Activated T-cell treated with anti-CD3 and anti-CD28 coated beads for 24 hours (primary cell): ENCODE measurements at places on chromosomes 16 and 17.

- DNase-seq: no peak
Measured at GRCh38 chr16:75306099-75306762, 54.8 kb upstream of the BCAR1 start.

- DNase-seq: no peak
Measured at GRCh38 chr16:57977418-57978069, 6.6 kb upstream of the CNGB1 start.

DNA sequence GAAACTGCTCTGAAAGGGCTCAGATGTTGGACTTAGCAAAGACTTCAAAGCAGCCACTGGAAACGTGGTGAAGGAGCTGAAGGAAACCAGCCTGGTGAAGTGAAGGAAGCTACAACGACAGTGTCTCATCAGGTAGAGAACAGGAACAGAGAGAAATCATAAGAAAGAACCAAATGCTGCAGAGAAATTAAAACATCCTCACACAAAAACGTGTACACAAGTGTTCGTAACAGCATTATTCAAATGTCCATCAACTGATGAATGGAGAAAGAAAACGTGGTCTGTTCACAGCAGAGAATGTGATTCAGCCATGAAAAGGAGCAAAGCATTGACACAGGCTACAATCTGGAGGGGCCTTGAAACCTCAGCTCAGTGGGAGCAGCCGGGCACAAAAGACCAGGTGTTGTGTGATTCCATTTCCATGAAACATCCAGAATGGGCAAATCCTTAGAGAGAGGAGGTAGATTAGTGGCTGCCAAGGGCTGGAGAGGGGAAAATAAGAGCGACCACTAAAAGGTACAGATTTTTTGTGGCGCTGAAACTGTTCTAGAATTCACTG is 26.9 kb downstream of the IFT140 start:
- no peak for DNase-seq

- no peak for DNase-seq
Measured at GRCh38 chr16:2715064-2715463, 5.0 kb downstream of the PRSS27 start.

DNA sequence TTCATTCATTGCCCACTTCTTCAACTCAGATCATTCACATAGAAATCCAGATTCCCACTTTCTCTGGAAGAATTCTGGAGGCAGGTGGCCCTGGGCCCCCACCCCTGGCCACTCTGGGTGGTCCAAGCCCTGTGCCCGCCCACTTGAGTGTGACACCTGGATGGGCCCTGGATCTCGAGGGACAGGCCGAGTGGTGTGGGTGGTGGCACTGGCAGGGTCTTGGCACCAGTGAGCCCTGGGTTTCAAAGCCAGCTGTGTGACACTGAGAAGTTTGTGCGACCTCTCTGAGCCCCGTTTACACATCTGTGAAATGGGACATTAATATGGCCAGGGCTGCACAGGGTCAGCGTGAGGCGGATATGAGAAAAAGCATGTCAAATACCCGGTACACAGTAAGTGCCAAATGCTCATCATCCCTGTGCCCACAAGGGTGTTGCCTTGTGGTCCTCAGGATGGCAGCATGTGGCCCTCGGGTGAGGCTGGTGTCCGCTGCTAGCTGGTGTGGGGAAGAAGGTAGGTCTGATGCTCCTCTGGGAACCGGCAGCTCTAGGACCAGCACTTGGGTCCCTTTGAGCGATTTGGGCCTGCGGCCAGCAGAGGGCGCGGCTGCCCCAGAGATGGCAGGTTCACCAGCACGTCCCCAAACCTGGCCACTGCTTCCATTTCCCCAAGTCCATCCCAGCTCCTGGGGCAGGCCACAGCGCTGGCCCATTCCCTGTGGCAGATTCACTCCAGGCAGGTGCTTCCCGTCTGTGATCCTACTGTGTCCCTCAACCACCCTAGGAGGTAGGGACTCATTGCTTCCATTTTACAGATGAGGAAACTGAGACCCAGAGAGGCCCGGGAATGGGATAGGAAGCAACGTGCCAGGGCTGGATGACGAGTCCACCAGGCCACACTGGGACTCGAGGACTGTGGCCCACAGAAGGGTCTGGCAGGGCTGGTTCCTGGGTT is 3.6 kb downstream of the OSGIN1 start:
- peak; percentile 67 for DNase-seq

DNA sequence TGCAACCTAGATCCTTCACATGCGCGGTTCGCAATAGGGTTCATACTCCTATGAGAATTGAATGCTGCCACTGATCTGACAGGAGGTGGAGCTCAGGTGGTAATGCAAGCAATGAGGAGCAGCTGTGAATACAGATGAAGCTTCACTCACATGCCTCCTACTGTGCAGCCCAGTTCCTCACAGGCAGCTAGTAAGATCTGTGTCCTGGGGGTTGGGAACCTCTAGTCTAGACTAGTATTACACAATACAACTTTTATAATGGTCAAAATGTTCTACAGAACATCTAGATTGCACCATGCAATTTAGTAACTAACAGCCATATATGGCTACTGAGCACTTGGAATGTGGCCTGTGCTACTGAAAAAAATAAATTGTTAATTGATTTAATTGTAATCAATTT is 26.7 kb downstream of the ABCA5 start:
- no peak for DNase-seq

DNA sequence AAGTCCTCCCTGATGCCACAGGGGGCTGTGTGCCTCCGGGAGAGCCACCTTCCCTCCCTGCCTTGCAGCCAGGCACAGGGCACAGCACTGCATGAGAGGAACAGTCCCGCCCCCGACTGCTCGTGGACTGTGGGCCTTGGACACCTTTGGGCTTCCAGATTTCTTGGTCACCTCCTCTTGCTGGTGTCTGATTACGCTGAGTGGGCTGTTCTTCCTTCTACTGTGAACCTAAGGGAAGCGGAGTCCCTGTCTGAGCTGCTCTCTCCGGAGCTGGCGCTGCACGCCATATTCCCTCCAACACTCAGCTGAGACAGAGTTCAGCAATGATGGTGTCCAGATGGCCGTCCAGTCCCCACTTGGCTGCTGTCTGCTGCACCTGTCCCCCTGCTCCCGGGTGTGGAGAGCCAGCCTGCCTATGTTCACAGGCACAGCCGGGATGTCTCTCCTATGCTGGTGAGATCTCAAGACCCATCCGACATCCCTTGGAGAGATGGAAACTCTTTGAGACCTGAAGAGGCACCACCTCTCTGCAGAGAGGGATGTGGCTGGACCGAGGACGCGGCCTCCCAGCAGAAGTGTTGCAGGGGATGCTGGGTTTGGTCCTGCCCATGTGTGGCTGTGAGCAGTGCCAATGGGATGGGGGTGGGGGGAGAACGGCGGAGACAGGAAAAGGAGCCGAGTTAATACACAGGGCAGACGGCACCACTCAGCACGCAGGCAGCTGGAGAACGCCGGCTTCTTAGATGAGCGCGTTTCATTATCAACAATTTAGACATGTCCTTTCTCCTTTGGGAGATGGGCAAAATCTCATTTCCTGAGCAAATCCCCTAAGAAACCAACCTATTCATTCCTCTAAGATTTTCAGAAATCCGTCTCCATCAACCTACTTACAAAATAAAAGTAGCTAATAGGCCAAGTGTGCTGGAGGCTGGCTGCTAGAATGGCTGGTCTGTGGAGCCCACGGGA is 171.9 kb downstream of the ENGASE start:
- no peak for DNase-seq

DNA sequence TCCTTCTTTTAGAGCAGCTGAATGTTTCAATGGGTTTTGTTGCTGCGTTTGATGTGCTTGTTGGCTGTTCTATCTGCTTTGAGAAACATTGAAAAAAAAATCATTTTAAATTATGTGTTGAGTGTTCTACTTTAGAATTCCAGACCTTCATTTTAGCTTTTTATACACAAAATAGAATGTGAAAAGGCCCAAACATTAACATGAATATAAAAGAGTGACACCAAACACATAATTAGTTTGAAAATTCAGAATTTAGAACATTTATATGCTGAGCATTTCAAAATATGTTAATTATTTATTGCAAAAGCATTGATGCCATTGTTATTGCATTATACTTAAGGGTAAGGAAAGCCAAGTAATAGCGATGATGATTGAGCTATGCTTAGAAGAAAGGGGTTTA is 2.9 kb downstream of the NFAT5 start:
- no peak for DNase-seq

DNA sequence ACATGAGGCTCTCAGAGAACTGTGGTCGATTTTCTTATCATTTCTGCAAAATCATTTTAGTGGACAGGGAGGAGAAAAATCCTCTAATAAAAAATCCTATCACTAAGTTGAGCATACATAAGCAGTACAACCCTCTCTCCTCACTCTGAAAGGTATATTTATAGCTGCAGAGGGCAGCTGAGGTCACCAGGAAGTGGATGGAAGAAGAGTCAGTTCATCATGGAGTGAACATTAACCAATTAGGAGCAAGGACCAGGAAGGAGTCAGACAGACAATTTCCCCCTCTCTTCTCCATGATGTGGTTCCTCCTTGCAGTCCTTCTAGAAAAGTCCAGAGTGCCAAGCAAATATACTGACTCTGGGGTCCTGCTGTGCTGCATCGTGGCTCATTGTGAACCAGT is 253.7 kb downstream of the TOX3 start:
- DNase-seq: no peak

- no peak for DNase-seq
Measured at GRCh38 chr17:40984226-40984625, at the start of gene KRT40. KRT40 (minus strand) TSS chr17:40984326; CDS start chr17:40984273, 53 bp downstream.

GRCh38 chr17:17911001-17911613 is 61.1 kb downstream of the TOM1L2 start:
- no peak for DNase-seq

DNA sequence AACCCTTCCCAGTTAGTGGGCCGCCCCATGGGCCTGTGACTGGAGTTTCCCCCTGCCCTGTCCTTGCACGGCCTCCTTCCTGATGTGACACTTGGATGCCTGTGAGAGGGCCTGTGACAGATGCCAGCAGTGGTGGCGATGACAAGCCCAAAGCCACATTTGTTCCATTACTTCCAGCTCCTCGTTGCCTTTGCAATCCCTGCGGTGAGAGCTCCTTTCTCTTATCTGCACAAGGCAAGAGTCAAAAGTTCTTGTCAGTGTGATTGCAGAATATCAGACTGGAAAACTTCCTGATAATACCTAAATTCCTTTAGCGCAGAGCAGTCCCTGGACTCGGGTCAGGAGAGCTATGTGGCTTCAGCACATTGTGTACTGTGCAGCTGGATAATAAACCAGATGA is 54.4 kb upstream of the ARHGAP44 start:
- DNase-seq: no peak

GRCh38 chr17:8166731-8167130 is 4.0 kb upstream of the VAMP2 start:
- no peak for DNase-seq

DNA sequence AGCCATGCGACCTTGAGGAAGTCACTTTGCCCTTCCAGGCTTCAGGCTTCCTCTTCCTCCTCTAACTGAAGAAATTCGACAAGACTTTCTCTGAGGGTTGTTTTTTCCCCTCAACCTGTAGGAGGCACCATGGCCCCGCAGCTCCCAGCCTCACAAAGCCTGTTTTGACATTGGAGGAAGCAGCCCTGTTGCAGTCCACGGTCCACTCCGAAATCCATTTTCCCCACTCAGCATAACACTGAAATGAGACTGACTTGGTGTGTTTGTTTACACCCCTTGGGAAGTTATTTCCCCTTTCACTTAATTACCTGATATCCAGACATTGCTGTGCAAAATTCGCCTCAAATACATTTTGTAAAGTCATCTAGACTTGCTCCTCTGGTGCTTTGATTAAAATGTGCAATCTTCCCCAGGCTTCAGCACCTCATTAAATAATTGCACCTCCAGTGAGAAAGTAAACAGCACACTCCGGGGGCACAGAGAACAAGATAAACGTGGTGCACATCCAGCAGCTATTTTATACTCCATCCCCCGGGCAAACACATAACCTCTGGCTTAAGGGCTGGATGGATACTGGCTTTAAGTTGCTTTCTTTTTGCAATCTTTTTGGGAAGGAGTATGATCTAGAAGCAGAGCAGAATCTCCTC is 41.4 kb upstream of the PIRT start:
- no peak for DNase-seq

DNA sequence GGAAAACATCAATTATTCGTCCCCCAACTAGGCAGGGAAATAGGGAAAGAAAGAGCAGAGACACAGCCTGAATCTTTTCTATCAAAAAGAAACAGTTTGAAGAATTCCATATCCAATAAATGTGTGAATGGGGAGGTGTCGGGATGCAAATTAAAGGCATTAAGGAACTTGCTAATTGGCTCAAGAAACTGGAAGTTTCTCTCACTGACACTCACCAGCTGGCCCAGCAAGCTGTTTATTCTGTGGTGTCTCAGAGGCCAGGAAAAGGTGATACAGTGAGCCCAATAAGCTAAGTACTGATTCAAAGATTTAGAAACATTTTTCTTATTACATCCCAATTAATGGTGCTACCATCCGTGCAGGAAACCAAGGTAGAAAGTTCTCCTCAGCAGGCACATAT is 104.4 kb upstream of the CLEC3A start:
- no peak for DNase-seq

DNA sequence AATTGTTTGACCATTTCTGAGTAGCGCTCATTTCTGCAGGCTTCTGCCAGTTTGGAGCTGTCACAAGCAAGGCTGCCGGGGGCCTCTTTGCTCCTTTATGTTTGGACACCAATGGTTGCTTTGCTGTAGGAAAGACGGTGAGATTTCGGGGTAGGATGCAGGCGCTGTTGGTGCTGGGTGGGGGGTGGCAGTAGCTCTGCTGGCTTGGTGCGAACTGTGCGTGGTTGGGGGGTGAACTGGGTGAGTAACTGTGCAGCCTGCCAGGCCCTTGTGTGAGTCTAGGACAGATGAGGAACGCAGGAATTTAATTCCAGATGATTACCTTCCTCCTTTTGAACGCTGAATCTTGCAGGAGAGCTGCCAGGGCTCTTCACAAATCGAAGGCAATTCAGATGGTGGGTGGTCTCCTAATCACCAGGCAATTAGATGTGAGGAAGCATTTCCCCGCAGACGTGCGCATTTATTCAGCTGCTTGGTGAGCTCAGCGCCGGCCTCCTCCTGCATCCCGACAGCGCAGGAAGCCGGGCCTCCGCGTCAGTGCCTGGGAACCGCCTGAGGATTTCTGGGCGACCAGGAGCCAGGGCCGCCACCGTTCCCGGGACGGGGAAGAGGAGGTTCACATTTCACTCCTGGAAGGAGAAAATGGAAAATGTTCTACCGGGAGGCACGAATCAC is 154.4 kb downstream of the FOXL1 start:
- DNase-seq: no peak

DNA sequence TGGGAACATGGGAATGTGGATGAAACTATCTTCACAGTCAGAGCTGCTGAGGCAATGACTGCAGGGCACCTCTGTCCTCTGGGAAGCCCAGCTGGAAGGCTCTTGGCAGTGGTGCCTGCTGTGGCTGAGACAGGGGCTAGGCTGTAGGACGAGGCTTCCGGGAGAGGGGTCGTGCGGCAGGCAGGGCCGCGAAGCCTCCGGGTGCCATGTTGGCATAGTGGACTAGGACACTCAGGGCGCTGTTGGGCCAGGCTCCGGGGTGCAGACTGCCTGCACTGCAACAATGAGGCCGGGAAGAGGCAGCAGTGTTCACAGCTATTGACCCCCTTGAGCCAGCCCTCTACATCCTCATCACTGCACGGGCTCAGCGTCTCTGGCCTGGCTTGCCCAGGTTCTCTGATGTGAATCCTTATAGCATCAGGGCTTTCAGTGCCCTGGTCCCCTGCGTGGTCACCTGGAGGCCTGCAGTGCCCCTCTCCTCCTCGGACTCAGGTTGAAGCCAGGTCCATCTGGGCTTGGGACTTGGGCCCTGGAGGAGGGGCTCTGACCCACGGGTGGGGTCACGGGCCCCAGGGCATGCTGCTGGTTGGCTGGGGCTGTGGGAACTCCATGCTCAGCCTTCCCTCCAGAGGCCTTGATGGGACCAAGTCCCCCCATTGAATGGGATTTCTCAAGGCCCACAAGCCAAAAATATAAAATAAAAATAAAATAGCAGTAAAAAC is 91.6 kb downstream of the TNFRSF13B start:
- DNase-seq: no peak
